ENCODE measurements at places on chromosomes 6 and 20.

- DNase-seq: no peak
Observed at GRCh38 chr6:83008626-83009025, 57.0 kb downstream of the UBE3D start.

DNA sequence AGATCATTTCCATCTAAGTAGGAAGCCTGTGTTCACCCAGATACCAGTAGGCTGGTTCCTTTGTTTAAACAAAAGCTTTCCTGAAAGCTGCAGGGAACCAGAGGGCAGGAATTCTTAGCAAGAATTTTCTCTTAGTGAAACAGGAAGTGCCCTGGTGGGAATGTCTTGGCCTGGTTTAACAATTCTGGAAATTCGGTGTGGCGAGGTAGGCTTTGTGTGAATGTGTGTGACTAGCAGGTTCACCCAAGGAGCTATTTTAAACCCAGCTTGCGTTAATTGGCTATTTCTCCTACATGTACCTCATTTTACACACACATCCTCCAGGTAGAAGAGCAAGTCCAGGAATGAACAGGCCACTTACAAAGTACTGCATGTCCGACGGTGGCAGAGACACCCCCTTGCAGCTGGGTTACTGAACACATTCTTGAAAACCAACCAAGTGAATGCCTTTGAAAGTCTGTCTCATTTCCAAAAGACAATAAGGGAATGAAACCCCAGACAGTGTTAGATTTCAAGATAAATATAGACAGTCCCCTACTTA, 64.6 kb downstream of the GFOD1 start:
- peak; percentile 7 for DNase-seq

DNA sequence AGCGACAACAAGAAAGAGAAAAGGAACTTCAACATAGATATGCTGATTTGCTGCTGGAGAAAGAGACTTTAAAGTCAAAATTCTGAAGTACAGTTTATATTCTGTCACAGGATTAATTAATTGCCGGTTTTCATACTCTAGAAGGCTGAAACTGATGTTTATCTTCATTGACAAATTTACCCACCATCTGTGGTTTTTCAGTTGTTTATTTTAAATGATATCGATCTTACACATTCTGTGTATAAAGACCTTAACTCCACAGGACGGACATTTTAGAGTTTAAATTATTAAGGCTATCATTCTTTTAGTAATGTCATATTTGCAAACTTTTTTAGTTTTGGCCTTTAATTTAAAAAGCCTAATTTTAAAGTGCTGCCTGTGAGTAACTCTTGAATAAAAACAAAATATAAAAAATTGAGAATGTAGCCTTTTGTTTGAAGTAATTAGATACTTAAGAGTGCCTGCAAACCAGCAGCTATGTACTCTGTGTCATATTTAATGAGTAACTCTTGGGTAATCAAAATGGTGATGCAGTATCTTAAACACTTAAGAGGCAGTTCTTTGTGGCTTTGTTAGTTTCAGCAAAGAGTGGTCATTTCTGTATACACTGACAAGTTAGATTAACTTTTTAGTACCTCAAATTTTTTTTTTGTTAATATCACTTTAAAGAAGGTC, 59.3 kb downstream of the CDC5L start:
- no peak for DNase-seq

DNA sequence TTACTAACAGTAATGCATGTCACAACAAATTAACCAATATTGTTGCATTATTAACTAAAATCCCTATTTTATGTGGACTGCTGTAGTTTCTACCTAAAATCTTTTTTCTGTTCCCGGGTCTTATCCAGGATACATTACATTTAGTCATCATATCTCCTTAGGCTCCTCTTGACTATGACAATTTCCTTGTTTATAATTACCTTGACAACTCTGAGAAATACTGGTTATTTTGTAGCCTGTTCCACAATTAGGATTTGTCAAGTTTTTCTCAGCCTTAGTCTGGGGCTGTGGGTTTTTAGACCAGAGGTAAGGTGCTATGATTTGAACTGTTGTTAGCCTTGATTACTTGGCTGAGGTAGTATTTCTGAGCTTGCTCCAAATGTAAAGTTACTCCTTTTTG, 3.7 kb downstream of the FBXO5 start:
- no peak for DNase-seq

DNA sequence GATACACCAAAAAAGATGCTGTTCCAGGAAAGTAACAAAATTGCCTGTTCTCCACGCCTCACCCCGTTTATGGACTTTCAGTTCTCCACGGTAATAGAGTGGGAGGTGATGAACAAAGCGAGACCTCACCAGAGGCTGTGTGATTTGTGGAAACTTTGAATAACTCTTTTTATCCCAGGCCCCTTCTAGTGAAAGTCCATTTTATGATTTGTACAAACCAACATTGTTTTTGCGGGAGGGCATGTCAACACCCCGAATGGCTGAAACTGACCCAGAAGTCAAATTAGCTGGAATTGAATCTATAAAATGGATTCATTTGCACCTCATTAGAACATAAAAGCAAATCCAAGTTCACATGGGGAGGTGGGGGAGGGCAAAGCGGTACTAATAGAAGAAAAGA, 517.8 kb downstream of the CDH26 start:
- DNase-seq: no peak

DNA sequence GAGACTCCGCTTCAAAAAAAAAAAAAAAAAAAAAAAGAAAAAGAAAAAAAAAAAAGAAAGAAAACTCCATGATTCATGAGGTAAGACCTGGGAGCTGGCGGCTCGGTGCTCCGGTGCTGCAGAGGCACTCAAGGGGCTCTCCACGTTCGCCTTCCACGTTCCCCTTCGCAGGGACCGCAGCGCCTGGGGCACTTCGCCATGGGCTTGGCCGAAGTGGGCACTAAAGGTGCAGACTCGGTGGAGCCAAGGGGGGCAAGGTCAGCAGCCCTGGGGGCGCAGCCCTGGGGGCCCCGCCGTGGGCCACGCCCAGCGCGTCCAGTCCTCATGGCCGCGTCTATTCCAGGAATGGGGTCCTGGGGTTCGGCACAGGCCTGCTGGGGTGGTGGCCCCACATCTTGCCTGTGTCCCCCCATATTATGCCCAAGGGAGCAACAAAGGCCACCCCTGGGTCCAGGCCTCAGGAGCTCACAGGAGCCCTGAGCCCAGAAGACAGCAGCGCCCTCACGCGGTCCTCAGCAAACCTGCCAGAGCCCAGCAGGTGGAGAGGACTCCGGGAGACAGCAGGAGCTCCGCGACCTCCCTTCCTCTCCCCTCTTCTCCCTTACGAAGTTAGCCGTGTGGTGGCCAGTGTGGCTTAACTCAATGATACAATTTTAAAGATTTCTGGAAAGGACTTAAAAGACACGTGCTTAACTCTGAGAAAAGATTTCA, 21.9 kb downstream of the ZBTB46 start:
- no peak for DNase-seq

DNA sequence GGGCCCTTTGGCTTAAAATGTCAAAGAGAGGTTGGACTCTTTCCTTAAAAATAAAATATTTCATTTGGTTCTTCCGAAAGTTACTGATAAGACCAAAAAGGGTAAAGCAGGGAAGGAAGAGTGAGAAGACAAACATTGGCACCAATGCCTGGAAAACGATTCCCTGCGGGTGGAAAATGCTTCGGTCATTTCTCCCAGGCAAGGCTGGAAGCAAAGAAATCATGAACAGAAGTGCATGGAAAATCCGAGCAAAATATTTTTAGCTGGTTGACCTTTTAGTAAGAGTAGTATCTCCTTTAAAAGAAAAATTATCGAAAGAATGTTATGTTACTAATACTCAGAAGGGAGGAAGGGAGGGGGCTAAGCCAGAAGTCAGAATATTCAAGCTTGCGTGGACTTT, 62.7 kb downstream of the TMEM170B start:
- no peak for DNase-seq

Measured in brain microvascular endothelial cell (primary cell).